ENCODE measurements at places on chromosomes 7 and 10.
A peak's percentile ranks its signal among the peaks of the same experiment; 100 is the strongest.

DNA sequence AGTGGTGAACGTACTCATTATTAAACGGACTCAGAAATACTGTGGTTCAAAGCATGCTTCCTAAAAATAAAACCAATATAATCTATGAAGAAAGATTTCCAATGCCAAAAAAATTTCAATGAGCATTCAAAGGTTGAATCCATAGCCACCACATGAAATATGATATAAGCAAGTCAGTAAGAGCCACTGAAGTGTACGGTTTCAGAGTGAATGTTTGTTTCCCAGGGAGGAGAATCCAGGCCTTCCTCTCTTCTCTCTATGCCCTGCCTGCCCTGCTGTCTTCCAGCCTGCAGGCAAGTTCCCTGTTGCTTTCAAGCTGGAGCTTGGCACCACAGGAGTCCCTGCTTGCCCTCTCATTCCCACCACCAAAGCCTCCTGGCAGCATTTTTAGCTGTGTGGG lies 1171.6 kb upstream of the C7orf33 start:
- H3K27ac ChIP-seq, result no peak overlapping the region
- H3K27me3 ChIP-seq, result no peaks in the 10 kb centered on the region
- H3K4me3 ChIP-seq, result no peak overlapping the region
- no peaks in the 10 kb centered on the region for H3K36me3 ChIP-seq
- DNase-seq, result no peak

- no peaks in the 10 kb centered on the region for H3K27me3 ChIP-seq
- DNase-seq, result no peak
- H3K27ac ChIP-seq, result no peak overlapping the region
Observed at GRCh38 chr10:62511238-62511637, 137.1 kb downstream of the ZNF365 start.

- DNase-seq, result no peak
- no peaks in the 10 kb centered on the region for H3K27me3 ChIP-seq
- H3K4me1 ChIP-seq, result peaks cover 8% of the 10 kb centered on the region
- no peak overlapping the region for H3K4me3 ChIP-seq
Observed at GRCh38 chr10:131739206-131739605, 161.6 kb upstream of the PPP2R2D start.

DNA sequence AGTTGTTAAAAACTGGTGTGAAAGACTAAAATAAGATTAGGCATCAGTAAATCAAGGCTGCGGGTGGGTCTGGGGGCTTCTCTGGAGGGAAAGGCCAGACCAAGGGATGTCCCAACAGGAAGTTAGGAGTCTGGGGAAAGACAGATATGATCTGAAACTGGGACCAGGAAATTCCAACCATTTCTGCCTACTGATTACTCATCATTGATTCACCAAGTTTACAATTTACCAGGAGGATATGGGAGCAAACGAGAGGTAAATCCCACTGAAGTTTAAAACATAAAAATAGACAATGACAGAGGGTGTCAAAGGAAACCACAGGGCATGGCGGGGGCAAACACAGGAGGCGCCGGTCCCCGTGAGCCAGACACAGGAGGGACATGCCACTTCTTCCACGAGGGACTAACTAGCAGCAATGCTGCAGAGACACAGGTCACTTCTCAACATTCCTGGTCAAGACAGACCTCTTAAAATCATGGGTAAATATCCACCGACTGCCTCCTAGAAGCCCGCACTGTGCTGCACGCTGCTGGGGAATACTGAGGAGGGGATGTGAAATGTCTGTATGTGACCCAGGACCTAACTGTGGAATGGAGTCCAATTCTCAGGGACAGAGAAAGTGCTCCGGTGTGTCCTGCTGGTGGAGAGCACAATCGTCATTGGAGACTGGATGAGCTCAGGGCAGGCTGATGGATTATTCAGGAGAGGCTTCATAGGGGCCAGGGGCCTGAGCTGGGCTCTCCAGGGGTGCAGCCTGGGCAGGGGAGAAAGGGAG lies 153.4 kb upstream of the KLF14 start:
- DNase-seq, result no peak
- peaks cover 20% of the 10 kb centered on the region for H3K36me3 ChIP-seq
- peaks cover 85% of the 10 kb centered on the region for H3K4me1 ChIP-seq
- no peak overlapping the region for H3K4me3 ChIP-seq

GRCh38 chr10:78033637-78034470 lies at the start of gene RPS24:
Gene RPS24, plus strand, starts transcription at chr10:78033863. Its CDS starts 39 bp downstream, at chr10:78033902.
- H3K27ac ChIP-seq, result peak within 1 kb of the TSS; percentile 74
- peaks cover 59% of the 10 kb centered on the region for H3K4me1 ChIP-seq
- H3K36me3 ChIP-seq, result no peaks in the 10 kb centered on the region
- peak within 1 kb of the TSS; percentile 78 for H3K4me3 ChIP-seq
- peak; percentile 96 for DNase-seq

DNA sequence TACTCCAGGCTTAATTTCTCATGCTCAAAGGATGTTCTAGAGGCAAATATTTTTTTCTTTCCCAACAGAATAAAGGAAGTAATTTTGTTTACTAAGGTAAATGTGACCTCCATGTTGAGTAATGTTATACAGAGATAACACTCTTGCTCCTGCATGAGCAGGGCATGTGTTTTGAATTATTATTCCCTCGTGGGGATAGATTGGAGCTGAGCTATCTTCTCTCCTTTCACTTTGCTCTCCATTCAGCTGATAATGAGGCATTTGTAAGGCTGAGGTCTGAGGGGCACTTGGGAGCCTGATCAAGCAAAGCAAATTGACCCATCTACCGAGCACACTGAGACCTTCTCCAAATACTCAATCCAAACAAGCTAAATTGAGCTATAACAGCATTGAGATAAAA lies 50.7 kb upstream of the GHITM start:
- H3K27ac ChIP-seq, result no peak overlapping the region
- no peaks in the 10 kb centered on the region for H3K4me1 ChIP-seq
- no peaks in the 10 kb centered on the region for H3K27me3 ChIP-seq
- no peak for DNase-seq
- no peak overlapping the region for H3K4me3 ChIP-seq

- peaks cover 53% of the 10 kb centered on the region for H3K36me3 ChIP-seq
- H3K4me3 ChIP-seq, result no peak overlapping the region
- peaks cover 21% of the 10 kb centered on the region for H3K4me1 ChIP-seq
- no peak overlapping the region for H3K27ac ChIP-seq
- no peak for DNase-seq
Observed at GRCh38 chr10:102140218-102140617, 7.4 kb downstream of the PPRC1 start.

GRCh38 chr7:44978511-44979366 lies at the start of gene MYO1G:
Gene MYO1G, minus strand, starts transcription at chr7:44979015. Its CDS starts 54 bp downstream, at chr7:44978961.
- H3K27ac ChIP-seq, result peak within 1 kb of the TSS; percentile 37
- no peaks in the 10 kb centered on the region for H3K27me3 ChIP-seq
- H3K4me1 ChIP-seq, result peaks cover 21% of the 10 kb centered on the region

DNA sequence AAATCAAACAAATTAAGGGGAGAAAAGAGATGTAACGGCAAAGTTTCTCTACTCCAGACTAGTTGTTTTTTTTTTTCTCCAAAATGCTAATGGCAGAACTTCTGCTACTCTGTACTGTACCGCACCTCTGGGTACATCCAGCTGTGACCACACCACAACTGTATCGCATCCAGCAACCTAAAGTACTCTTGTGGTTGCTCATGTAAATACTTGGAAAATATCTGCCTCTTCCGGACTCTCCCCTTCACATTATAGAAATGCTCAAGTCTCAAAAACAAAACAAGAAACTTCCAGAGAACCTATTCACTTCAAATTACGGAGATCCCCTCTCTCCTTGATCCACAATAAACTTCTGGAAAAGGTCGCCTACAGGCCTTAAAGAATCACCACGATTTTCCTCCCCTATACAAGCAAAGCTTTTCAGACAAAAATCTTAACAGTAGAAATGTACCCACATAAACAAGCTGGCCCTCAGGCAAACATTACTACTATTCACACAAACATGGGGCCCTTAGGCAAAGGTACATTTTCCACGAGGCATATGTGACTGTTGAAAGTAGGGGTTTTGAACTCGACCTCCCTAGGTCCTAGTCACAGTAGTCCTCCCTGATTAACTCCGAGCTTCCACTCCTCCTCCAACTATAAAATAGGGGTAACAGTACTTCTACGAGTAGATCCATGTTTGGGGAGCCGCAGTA lies 222.9 kb upstream of the MKLN1 start:
- H3K4me3 ChIP-seq, result peak overlapping the region; percentile 87
- DNase-seq, result no peak

DNA sequence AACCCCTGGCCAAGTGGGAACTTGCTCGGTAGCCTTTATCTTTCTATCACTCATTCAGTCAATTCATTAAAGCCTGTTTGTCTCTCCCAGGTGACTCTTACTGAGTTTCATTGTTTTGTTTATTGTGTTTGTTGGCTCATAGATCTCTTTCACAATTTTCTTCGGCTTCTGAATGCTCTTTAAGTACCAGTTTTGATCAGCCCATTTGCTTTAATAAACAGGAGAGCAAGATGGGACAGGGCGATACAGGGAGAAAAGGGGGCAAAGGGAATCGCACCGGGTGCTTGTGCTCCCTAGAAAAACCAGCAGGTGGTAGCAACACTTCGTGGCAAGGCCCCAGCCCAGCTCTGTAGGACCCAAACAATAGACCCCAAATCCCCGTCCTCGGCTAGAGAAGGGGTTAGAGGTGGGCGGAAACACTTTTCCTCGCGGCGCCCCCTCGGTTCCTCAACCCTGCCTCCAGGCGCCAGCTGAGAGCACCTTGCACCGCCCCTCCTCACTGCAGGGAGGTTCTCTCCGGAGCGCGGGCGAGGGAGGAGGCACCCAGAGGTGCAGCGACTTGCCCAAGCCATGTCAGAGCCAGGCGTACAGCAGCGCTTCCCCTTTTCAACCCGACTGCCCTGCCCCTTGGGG lies 1.0 kb upstream of the EPHB6 start:
- no peaks in the 10 kb centered on the region for H3K36me3 ChIP-seq
- peaks cover 33% of the 10 kb centered on the region for H3K4me1 ChIP-seq
- peak; percentile 88 for DNase-seq
- peak overlapping the region; percentile 88 for H3K27ac ChIP-seq

DNA sequence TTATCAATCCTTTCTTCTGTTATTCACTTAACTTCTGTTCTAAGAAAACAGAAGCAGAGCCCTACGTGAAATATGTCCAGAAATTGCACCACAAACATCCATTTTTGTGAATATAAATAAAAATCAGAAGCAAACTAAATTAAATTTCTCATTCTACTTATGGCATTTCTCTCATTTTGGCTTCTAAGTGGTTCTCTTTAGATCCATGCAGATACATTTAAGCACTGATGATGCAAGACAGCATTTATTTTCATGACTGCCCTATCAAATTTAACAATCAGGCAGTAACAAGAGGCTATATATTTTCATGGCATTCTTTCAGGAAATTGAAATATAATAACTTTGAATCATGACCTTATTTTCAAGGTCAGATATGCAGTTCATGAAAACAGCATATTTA lies 1049.6 kb downstream of the GRM8 start:
- H3K27ac ChIP-seq, result no peak overlapping the region
- H3K4me1 ChIP-seq, result no peaks in the 10 kb centered on the region
- H3K4me3 ChIP-seq, result no peak overlapping the region
- DNase-seq, result no peak
- H3K36me3 ChIP-seq, result no peaks in the 10 kb centered on the region
- no peaks in the 10 kb centered on the region for H3K27me3 ChIP-seq

Data from vagina (tissue), 2 donors.